ENCODE measurements at places on chromosomes 3 and 15.

DNA sequence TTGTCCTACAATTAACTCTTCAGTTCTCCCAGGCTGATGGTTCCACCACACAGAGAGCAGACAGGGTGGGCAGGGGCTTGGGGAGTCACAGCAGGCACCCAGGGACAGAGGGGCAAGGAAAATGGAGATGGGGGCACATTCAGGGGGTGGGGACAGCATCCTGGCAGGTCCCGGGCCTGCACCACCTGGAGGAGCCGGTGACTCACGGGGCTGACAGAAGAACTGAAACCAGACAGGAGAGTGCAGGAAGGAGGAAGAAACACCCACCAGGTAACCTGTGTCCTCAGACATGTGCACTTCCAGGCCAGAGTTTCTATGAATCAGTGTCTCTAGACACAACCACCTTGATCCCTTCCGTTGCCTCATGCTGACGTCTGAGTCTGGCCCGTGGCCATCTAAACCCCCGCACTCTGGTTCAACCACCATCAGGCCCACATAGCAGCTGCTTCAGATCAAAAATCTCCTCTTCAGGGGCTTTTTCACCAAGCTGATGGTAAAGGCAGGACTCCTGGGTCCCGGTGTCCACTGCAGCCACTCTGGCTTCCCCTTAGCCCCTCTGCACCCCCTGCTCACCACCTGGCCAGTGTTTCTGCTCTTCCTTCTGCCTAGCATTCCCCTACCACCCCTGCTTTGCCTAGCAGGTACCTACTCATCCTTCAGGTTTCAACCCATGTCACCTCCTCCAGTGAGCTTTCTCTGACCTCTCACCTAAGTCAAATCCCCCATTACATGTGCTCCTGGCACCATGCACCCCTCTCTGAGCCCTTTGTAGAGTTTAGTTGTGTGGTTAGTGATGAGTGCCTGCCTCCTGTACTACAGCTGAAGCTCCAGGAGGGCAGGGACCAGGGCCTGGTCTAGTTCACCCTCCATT lies 16.5 kb upstream of the CYP11A1 start:
- no peak for DNase-seq

GRCh38 chr3:141486496-141486745 lies 406 bp upstream of the RASA2 start:
- no peak for DNase-seq

DNA sequence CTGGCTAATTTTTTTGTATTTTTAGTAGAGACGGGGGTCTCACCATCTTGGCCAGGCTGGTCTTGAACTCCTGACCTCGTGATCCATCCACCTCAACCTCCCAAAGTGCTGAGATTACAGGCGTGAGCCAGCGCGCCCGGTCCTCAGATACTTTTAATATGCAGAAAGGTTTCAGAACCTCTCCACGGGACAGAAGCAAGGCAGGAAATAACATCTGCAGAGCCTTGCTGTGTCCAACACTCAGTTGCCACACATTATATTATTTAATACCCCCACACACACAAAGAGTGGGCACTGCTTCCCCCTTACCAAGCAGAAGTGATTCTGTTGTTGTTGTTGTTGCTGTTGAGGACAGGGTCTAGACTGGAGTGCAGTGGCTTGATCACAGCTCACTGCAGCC lies 28.0 kb downstream of the OSBPL10 start:
- no peak for DNase-seq

- no peak for DNase-seq
Observed at GRCh38 chr3:135131290-135131689, 336.2 kb downstream of the EPHB1 start.

DNA sequence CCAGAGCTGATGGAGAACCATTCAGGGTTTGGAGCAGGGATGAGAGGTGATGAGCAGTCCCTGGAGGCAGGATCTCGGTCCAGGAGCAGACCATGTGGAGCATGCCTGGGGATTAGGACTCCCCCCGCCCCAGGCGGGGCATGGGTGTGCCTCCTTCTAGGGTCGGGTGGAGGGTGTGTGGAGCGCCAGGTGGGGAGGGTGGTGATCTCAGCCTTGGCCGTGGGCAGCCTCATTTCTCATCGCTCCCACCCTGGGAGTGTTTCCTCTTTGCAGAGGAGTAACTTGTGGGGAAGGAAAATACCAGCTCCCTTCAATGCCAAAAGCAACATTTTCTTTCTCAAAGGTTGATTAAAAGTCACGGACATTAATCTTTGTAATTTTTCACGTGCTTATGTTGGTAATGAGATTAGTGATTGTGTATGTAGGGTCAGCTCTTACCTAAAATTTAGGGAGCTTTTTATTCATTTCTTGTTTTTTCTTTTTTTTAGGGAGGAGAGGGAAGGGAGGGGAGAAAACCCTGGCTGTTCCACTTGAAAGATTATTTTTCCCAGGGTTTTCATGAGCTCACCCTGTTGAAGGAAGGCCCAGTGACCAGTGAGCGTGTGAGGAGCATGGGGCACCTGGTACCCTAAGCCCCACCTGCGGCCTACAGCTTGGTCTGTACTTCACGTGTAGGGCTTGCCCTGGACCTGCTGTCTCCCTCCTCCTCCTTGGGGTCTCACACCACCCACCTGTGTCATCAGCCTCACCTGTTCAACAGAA lies 11.0 kb downstream of the FBLN2 start:
- DNase-seq: no peak

- DNase-seq: no peak
Observed at GRCh38 chr3:159151130-159151529, 349.3 kb downstream of the MFSD1 start.

GRCh38 chr15:73352082-73352481 lies 16.7 kb downstream of the HCN4 start:
- DNase-seq: no peak

DNA sequence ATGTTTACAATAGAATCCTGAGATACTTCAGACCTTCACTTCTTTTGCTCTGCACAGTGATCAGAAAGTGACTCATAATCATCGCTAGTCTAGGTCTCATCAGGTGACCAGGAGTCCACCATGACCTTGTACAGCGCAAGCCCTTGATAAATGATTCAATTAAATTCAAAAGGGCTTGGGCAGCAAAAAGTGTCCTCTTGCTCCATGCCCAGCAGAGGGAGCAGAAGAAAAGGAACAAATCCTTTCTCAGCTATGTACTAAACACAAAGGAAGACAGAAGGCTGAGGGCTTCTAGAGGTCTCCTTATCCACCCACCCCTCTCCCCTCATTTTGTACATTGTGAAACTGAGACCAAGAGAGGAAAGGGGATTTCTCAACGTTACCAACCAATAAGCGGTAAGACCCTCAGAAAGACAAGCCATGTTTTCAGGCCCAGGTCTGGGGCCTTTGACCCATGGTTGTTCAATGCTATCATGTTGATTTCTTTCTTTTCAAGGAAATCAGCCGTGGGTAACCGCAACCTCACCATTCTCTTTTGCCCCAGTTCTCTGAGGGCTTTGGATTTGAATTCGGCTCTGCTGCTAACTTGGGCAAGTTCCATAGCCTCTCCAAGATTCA lies 74.8 kb downstream of the AQP9 start:
- peak; percentile 81 for DNase-seq

DNA sequence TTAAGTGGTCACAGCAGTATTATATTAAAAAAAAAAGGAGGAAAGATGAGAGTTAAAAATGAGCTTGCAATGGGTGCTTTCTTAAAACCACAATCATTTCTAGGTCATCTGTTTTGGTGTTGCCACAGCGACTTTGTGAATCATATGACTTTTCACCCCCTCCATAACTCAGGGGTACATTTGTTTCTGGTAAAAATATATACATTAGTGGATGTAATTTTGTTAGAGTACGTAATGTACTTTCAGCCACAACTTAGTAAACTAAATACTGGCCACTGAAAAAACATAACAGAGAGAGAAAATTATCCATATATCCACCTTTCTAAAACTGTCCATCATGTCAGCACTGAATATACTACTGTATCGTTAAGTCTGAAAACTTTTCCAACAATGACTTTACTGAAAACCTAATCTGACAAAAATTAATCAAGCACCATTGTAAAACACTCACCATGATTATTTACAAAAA lies 3.4 kb downstream of the ANKRD28 start:
- DNase-seq: no peak

- no peak for DNase-seq
Observed at GRCh38 chr3:25610167-25610566, 54.5 kb downstream of the TOP2B start.

GRCh38 chr3:57559526-57559925 lies 3.5 kb downstream of the PDE12 start:
- no peak for DNase-seq

GRCh38 chr3:41304593-41304992 lies 105.3 kb downstream of the CTNNB1 start:
- peak; percentile 50 for DNase-seq

DNA sequence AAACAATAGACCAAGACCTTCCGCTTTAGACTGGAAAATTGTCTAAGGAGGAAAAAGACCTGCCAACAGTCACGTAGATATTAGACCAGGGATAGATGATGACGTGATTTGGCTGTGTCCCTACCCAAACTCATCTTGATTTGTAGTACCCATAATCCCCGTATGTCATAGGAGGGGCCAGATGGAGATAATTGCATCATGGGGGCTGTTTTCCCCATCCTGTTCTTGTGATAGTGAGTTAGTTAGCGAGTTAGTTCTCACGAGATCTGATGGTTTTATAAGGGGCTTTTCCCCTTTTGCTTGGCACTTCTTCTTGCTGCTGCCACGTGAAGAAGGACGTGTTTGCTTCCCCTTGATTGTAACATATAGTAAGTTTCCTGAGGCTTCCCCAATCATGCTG lies 31.7 kb upstream of the SUCLG2 start:
- no peak for DNase-seq

DNA sequence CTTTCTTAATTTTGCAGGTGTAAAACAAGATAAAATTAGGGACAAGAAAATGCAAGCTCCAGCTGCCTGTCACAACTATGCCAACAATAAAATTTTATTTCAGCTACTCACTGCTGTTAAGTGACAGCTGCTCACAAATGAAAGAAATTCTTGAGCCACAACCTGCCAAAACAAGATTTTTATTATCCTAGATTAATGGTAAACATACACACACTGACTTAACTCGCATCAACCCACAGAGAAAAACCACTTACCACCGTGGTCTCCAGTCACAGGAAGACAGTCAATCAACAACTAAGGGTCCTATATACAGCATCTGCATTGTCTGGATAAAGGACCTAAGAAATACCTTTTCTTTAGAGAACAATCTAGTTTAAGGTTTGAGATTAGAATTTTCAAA lies 31.3 kb downstream of the EFL1 start:
- no peak for DNase-seq

DNA sequence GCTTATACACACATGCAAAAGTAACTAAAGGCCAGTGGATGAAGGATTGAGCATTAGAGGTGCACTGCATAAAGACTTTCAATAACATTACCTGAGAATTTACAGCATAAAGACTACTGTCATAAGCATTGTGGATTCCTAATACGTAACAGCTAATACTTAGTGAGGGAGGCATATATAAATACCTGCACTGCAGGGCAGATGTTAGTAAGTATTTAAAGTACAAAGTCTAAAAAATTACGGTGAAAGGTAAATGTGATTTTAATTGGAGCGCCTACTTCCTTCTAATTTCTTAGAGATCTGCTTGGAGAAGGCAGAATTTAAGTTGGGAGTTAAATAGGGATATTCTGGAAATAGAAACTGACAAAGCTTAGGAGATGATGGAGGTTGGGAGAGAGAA lies 25.4 kb upstream of the TRPM7 start:
- no peak for DNase-seq

GRCh38 chr3:177358091-177358976 lies 161.1 kb upstream of the TBL1XR1 start:
- DNase-seq: peak; percentile 94

DNA sequence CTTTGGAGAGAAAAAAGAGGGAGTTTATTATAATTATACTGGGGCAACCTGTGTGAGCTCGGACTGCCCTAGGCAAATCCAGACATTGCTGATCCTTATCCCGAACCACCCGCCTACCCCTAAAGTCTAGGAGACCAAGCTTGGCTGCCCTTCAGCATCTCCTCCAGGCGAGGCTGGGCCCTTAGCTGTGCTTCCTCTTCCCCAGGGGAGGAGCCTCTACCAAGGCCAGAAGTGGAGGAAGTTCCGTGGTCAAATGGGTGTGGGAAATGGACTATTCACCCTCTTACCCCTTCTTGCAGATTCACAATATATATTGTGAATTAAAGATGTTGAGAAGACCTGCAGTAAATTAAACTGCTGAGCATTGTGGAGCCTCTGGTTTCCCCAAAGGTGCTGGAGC lies 158.3 kb upstream of the HES1 start:
- DNase-seq: no peak

DNA sequence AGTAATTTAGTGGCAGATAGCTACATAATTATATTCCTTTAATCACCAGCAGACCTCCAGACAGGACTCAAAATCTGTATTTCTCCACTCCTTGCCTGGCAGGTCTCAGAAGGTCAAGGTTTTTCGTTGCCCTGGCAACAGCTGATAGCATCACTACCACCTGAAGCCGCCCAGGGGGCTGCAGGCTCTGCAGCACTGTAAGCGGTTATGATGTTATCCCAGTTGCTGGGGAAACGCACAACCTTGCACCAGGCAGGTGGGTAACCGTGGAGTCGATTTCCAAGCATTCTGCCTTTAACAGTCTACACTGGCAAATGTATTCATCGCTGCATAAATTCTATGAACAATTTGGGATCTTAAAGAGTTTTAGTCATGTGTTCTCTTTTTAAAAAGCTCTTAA lies 756.3 kb downstream of the NTRK3 start:
- no peak for DNase-seq
